ENCODE measurements at places on chromosomes 4 and X. TPM values are rescaled to one million over a fixed set of nuclear protein-coding genes. Genes with fewer than 3 reads are reported as not detected.
A peak's percentile ranks its signal among the peaks of the same experiment; 100 is the strongest.

Gene EFHC2
- total RNA-seq: 14.6 TPM

Gene HSFX3
- total RNA-seq: not detected

DNA sequence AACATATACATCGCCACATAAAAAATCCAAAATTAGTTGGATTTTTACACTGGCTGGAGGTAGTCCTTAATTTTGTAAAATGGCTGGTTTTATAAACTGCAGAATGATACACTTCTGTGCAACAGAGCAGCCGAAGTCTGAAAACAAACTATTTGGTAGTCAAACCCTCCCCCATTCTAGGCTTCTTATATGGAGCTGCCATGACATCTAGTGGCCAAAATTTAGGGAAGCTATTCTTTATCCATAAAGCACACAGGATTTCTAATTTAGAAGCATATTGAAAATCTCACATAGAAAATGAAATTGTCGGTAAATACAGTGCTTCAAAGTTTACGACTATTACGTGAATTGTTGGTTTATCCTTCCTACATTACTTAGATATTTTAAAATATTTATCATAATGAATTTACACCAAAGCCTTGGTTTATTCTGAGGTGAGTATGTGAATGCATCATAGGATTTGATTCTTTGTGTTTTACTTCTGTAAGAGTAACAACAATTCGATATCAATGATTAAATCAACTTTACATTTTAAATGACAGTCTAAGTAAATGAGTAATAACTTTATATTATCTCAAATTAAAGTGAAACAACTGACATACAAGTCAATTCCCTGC lies 113.4 kb upstream of the FAM241A start:
- no peak for DNase-seq

GRCh38 chr4:61397174-61397573 lies 197.0 kb downstream of the ADGRL3 start:
- DNase-seq: no peak

DNA sequence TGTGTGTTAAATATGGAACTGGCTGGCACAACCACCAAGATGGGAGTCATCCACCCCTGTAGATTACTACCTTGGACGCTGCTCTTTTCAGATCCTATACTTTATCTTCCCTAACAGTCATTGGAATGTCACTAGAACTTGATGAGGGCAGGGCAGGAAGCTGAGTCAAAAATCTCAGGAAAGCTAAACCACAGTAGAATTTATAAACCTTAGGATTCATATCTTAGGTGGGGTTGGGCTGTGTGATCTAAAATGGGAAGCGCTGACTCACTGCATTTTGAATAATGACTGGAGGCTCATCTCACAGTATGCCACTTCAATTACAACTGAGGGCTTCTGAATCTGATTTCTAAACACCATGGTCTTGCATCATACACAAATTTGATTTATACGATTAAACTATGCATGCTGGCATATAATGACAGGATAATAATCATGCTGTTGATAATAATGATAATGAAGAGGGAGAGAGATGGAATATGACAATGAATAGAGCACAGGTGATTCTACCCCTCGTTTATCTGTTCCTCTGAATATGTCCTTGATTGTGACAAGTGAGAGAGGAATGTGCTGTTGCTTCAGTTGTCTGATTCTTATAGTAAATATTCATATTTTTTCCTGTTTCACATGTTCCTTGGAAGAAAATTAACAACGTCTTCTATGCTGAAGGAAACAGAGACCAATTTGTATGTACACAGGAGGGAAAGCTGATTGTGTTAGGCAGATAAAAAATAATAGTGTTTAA lies 270.3 kb upstream of the HS3ST1 start:
- DNase-seq: no peak

- no peak for DNase-seq
These were observed 39.8 kb downstream of the BBS12 start for GRCh38 chr4:122772311-122772710.

DNA sequence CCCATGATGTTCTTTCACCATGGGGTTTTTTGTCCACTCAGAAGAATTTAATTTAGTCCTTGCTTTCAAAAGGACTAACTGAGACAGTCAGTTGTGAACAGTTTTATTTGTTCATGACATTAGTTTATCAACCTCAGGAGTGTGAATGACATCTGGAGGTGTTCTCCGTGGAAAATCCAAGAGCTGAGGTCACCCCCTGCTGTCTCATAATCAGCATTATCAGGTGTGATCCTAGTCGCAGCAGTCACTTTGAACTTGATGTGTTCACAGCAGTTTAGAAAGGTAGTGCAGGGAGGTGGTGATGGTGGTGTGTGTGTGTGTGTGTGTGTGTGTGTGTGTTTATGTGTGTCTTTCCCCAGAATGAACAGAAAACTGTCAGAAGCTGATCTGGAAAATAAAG lies 1760.8 kb upstream of the PCDH10 start:
- no peak for DNase-seq

- DNase-seq: no peak
These were observed 162.1 kb upstream of the EMCN start for GRCh38 chr4:100679926-100680325.

- peak; percentile 21 for DNase-seq
These were observed 11.3 kb downstream of the PPP2R3B start for GRCh38 chrX:375181-376036.

GRCh38 chrX:2498781-2499302 lies 1.9 kb downstream of the DHRSX start:
- DNase-seq: peak; percentile 62

All from left ventricle myocardium superior (tissue), 1 donor.